B cell (primary cell): ENCODE measurements at places on chromosomes 1 and 21.
A peak's percentile ranks its signal among the peaks of the same experiment; 100 is the strongest.

DNA sequence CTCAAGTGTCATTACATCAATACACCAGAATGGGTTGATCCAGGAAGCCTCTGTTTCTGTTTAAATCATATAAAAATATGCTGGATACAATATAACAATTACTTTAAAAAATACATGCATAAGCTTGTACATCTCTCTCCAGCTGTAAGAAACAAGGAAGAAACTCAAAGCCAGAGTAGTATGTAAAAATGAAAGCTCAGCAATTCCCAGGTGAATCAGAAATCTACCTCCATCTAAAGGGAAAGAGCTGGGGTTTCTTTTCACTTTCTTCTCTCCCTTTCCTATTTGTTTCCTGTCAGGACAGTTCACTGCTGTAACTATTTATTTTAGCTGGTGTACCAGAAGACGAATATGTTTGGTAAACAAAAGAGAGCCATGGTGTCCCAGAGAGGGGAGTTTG is 301.0 kb upstream of the C1orf87 start:
- DNase-seq, result no peak

DNA sequence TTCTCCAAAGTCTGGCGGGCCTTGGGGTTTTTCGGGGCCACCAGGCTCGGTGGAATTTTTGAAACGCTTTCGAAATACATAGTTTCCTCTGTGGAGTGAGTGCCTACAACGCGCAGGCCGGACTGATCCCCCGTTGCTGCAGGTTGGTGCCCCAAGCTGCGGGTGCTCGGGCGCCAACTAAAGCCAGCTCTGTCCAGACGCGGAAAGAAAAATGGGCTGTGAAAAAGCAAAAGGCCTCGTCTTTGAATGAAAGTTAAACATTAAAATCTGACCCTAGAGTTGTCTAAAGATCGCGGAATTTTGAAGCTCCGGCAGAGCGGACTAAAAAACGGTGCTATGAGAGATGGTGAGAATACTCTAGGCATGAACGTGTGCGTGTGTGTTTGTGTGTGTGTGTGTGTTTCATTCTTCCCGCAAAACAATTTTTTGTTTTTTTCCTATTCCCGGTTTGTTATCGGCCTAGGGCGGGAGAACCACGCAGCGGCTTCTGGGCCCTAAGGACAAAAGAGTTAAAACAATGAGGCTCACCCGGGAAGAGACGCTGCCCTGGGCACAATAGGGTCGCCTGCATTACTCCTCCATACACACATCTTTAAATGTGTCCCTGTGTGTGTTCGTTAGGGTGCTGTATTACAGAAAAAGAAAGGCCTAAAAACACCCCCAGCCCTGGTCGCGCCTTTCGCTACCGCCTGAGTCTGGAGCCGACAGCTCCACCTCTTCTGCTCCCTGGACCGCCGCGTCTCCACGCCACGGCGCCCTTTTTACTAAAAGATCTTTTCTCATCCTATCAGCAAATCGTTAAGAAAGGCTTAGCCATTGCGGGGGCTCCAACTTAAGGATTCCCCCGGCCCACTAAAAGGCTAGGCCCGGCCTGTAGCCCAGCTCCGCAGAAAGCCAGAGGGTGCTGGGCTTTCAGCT is 3.2 kb downstream of the TBX15 start:
- peak; percentile 42 for DNase-seq

GRCh38 chr1:38561725-38562124 is 297.8 kb downstream of the RRAGC start:
- no peak for DNase-seq

DNA sequence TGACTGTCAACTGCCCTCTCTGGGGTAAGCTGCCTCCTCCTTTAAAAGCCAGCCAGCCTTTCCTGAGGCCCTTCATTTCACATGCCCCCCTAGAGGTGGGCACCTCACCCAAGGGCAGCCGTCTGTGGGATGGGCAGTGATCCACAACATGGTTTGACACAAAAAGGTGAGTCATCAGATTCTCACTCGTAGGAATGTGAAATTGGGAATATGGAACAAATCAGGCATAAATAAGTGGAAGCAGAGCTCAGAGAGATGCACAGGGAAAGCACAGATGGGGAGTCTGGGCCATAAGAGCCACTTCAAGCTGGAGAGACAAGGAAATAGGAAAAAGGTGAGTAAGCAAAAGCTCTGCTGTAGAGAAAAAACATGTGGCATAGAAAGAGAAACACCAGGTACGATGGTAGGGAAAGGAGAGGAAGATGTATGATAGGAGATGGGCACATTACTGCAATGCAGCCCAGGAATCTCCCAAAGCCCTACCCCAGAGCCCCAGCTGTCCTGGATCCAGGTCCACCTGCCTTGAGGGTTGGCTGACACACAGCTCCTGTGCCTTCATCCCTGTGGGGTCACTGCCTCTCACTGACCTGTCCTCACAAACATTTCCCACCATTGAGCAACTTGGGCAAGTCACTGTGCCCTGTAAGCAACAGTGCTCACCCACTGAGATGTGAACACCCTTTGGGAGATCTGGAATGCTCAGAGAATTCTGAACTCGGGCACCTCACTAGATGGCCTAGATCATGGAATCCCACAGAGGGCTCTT is 86.6 kb downstream of the ASTN1 start:
- DNase-seq, result no peak
